ENCODE measurements at places on chromosomes 6 and 20.

GRCh38 chr6:32177183-32177787 is 920 bp upstream of the RNF5 start:
- no peak for DNase-seq

- DNase-seq = no peak
Observed at GRCh38 chr6:41439524-41440418, 104.4 kb downstream of the NCR2 start.

DNA sequence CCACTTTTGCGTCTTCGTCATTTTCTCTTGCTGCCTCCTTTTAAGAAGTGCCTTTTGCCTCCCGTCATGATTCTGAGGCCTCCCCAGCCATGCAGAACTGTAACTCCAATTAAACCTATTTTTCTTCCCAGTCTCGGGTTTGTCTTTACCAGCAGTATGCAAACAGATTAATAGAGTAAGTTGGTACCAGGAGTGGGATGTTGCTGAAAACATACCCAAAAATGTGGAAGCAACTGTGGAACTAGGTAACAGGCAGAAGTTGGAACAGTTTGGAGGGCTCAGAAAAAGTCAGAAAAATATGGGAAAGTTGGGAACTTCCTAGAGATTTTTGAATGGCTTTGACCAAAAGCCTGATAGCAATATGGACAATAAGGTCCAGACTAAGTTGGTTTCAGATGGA is 309.2 kb downstream of the MEI4 start:
- no peak for DNase-seq

- no peak for DNase-seq
Observed at GRCh38 chr20:57429159-57429496, 37.9 kb downstream of the RBM38 start.

GRCh38 chr20:44705364-44706094 is 9.6 kb upstream of the CCN5 start:
- DNase-seq = no peak

GRCh38 chr6:113539623-113540022 is 317.5 kb upstream of the MARCKS start:
- no peak for DNase-seq

GRCh38 chr20:21503345-21503744 is 10.5 kb downstream of the NKX2-2 start:
- no peak for DNase-seq

GRCh38 chr20:2320813-2321658 is 25.2 kb downstream of the TGM3 start:
- DNase-seq = no peak

DNA sequence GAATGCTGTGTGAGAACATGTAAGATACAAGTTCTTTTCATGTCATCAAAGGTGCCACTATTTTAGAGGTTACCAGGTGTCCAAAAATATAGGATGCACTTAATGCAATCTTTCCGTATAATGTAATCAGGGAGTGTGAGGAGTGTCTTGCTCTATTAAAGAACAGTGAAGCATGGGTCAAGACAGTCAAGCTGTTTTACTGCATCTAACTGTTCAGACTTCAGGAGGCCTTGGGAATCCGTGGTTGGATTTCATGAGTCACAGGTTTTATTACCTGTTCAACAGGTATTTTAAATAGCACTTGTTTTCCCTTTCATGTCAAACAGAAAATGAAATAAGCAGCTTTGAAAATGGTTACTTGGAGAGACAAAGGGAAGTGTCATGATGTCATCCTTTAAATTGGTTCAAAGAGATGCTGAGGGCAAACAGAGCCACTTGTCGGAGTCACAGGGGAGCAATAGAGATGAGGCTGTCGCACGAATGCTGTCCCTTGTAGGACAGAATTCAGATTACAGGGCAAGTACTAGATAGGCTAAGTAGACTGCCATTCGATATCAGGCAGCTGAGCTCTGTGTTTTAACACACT is 621.5 kb downstream of the QKI start:
- no peak for DNase-seq

DNA sequence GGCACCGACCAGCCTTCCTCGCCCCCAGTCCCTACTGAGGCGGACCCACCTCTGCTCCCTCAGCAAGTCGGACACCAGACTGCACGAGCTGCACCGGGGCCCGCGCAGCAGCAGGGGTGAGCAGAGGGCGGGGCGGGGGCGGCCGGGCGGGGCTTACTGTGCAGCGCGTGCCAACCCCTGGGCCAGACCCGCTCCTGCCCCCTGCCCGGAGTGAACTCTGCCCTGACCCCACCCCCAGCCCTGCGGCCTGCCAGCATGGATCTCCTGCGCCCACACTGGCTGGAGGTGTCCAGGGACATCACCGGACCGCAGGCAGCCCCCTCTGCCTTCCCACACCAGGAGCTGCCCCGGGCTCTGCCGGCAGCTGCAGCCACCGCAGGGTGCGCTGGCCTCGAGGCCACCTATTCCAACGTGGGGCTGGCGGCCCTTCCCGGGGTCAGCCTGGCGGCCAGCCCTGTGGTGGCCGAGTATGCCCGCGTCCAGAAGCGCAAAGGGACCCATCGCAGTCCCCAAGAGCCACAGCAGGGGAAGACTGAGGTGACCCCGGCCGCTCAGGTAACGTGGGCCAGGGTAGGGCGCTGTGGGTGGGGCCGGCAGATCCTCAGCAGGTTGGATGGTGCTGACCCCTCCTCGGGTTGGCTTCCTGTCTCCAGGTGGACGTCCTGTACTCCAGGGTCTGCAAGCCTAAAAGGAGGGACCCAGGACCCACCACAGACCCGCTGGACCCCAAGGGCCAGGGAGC is 1.5 kb upstream of the SLC2A4RG start:
- no peak for DNase-seq

DNA sequence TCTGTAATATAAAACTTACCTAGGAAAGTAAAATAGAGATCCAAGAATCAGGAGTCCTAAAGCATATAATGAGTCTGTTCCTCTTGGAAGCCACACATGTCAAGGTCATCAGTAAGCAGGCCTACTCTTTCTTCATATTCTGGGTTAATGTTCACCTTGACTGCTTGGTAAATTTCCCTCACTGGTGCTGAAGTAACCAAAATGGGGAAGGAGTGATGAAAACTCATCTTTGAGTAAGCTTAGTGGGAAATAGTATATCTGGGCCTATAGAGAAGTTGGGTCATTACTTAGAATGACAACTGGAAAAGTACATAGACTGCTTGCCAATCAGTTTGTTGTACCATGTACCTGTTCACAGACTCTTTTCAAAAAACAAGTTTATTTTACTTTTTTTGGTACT is 6.6 kb downstream of the TSPYL4 start:
- DNase-seq = no peak

DNA sequence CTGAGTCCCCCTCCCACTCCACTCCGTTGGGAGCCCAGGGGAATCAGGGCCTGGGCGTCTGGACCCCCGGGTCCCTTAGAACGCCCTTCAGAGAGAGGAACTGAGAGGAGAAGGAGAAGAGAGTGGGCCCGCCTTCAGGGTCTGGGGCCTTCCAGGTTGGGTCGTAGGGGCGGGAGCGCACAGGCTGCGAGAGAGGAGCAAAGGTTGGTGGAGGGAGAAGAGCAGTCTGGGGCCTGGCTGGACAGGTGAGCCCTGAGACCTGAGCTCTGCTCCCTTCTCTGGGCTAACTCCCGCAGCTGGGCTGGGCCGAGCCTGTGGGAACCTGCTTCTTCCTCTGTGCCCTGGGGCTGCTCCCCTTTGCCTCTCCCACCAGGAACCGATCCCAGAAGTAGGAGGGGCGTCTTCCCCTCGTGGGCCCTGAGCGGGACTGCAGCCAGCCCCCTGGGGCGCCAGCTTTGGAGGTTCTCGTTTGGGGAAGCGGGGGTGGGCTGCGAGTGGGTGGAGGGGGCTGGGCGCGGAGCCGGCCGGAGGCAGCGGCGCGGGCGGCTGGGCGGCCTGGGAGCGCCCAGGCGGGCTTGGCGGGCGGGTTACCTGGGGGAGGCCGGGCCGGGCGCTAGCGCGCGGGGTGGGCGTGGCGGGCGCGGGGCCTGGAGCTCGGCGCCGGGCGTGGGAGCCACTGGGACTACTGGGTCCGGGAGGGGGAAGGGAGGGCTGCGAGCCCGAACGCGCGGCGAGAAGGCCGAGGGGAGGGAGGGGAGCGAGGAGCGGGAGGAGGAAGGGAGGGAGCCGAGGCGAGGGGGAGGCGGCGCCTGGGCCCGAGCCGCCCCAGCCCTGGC is at the start of gene DDR1:
TSS of gene DDR1 (plus strand) at position 835 of the 836 bp plus-strand sequence. CDS start 4,211 bp downstream, outside the sequence.
- no peak for DNase-seq

DNA sequence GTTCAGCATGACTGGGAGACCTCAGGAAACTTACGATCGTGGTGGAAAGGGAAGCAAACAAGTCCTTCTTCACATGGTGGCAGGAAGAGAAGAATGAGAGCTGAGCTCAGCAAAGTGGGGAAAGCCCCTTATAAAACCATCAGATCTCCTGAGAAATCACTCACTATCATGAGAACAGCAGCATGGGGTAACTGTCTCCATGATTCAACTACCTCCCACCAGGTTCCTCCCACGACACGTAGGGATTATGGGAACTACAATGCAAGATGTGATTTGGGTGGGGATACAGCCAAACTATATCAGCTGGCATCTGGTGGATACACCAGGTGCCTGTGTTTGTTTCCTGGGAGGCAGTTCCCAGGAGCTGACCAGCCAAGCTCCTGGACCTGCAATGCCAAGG is 4.9 kb downstream of the DDO start:
- DNase-seq = no peak

- no peak for DNase-seq
Observed at GRCh38 chr6:143337201-143337949, 113.1 kb downstream of the ADAT2 start.

DNA sequence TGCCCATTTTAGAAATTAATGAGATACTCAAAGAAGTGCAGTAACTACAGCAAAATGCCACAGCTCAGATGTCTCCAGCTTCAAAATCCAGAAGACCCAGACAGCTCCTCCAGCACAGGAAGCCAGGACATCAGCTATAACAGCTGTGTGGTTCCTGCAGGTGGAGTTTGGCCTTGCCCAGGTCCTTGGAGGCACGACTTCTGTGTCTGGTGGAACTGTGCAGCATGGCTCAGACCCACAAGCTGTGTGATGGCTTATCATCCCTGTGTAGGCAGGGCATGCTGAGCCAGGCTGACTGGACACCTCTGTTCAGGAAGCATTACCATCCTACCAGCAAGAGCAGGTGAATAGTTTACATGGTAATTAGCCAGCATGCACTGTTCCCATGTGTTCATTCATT is 26.5 kb upstream of the CD93 start:
- no peak for DNase-seq

DNA sequence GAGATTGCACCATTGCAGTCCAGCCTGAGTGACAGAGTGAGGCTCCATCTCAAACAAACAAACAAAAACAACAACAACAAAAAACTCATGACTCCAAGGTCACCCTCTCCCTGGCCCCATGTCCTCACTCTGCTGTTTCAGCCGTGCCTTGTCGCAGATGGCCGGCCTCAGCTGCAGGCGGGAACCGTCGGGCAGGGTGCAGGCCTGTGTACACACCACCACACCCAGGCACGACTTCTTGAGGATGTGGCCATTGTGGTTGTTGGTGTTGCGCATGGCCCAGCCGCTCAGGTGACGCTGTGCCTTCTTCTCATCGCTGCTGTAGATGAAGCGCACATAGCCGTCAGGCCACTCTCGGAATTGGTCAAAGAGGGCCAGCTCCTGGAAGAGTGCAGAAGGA is 4.8 kb downstream of the GCM2 start:
- DNase-seq = no peak

DNA sequence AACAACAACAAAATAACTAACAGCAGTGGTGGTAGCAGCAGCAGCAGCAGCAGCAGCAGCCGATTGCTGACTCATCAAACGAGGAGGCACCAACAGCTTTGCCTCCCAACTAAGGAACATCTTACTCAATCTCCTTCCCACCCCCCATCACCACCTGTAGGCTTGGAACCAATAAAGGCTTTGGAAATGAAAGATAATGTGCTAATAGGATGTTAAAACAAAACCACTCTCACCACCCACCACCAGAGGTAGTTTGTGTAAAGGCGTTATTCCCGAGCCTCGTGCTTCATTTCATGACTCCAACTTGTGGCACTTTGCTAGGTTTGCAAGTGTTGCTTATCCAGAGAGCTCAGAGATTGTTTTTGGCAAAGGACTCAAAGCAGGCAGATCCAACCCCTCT is 346.5 kb downstream of the CD83 start:
- DNase-seq = no peak

DNA sequence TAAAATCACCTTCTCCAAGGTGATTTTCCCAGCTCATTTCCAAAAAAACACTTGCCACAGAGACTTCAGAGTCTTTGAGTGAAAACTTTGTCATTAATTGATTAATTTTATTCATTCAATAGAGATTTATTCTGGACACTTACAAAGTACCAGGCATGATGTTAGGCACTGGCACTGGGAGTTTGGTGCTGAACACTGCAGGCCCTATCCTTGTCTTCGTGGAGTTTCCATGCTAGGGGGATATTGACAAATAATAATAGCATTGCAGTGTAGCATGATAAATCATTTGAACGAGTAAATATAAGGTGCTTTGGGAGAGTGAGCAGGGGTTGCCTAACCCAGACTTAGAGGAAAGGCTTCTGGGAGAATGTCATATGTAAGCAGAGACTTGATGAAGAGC is 145.7 kb downstream of the SOX4 start:
- DNase-seq = no peak

- no peak for DNase-seq
Observed at GRCh38 chr20:48246061-48246790, 460.9 kb upstream of the SULF2 start.

GRCh38 chr6:15484821-15485220 is 178.0 kb downstream of the DTNBP1 start:
- no peak for DNase-seq

DNA sequence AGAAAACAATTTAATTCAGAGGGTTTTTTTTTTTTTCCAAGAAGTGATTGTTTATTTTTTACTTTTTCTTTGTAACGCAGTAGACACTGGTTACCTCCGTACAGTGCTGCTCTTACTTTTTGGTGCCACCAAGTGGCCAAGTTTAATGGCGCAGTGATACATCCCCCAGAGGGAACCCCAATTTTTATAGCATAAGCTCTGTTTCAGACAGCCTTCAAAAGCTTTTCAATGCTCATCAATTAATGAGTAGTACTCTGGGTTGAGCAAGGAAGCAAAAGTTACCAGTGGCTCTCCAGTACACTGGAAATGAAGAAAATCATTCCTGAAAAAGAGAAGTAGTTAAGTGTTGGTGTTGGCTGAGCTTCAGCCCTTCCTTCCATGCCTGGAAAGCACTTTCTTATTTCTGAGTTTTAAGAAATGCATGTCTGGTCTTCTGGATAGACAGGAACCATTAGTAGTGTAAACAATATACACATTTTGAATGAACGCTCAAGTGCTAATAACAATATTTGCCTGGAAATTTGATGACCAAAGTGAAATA is 129.1 kb upstream of the SMLR1 start:
- no peak for DNase-seq

Data from non-pigmented ciliary epithelial cell (primary cell).